SK-MEL-5 (cell line): ENCODE measurements at places on chromosomes 7 and 10.

DNA sequence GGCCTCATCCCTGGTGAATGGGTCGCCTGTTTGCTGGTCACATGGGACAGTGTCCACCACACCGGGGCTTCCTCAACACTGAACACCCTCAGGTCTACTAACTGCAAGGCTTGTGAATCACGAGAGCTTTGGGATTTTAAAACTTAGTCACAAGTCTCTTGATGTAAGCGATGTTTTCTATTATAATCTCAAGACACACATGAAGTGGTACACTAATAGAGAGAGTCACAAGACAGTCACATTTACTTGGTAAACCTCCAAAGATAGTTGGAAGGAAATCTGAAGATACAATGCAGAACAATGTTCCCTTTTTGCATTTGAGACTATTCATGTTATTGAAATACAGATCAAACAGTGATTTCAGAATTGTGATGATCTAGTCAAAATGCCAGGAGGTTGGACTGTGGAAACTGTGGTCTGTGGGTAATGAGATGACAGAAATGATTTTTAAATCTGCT lies 233.1 kb upstream of the KLF6 start:
- peak; percentile 98 for DNase-seq

GRCh38 chr10:130772676-130773075 lies 538.8 kb downstream of the TCERG1L start:
- DNase-seq: no peak

DNA sequence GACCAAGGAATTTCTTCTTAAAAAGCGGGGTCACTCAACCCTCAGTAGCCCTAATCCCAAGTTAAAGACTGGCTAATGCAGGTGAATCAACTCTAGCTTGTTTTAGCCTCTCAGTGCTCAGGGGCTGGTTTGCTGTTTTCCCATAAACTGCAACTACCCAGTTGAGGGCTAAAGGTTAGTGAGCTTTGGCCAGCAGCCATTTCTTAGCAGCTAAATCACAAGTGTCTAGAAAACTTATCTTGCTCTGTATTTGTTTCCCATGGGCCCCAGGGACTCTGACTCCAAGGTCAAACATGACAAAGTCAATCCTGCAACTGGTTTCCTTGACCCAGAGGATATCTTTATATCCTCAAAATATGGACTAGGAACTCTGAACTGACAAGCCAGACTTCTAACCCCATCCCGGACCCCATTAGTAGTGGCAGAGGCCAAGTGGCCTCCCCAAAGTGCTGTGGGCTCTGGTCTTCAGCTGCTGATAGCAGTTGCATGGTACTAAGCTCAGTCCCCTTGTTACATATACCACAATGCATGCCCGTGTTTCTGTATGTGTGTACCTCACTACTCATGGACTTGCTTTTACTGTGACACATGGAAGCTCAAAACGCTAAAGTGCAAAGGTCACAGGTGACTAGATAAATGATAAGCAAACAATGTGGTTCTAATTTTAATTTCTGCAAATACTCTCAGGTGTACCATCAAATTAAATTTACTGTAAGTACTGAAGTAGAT lies 793.0 kb upstream of the IGFBP3 start:
- no peak for DNase-seq

- DNase-seq: no peak
Measured at GRCh38 chr7:125084196-125084595, 154.6 kb upstream of the POT1 start.

- DNase-seq: no peak
Measured at GRCh38 chr10:52502237-52502636, 188.2 kb downstream of the DKK1 start.

DNA sequence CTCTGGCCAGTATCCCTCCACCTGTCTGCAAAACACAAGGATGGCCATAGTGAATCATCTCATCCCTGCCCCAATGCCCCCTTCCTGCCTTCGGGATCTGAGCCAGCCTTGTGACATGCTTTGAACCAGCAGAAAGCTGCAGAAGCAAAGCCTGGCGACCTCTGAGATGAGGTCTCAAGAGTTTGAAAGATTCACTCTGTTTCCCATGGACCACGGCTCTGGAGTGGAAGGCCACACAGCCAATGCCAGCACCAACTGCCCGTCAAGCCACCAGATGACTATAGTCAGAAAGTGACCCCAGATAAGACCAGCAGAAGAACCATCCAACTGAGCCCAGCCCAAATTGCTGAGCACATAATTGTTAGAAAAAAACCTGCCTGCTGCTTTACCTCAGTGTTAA lies 193.9 kb upstream of the PPP2R2D start:
- DNase-seq: no peak

DNA sequence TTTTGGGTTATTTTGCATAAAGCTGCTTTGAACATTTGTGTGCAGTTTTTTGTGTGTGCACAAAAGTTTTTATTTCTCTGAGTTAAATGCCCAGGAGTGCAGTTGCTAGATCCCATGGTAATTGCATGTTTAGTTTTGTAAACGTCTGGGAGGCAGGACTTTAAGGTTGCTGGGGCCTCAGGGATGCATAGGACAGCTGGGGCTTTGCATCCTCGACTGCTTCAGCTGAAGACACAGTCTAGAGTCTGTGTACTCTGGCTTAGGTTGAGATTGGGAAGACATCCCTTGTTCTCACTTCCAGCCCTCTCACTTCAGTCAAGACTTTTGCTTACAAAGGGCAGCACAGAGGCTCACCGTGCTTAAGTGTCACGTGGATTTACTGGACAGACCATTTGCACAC lies 94.5 kb upstream of the INSYN2A start:
- DNase-seq: no peak

DNA sequence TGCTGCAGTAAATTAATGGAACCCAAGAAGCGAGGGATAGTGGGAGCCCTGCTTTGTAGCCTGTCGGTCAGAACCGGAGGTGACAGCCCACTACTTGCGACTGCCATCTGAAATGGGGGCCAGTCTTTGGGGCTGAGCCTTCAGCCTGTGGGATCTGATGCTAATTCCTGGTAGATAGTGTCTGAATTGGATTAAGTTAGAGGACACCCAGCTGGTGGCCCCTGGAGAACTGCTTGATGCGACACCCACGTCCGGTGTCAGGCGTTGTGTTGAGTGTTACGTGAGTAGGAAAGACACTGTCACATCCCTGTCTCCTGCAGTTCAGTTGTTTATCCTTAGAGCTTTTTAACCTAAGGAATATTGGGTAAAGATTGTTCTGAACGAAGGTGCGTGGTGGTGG lies 5.0 kb downstream of the EIF3B start:
- DNase-seq: no peak

DNA sequence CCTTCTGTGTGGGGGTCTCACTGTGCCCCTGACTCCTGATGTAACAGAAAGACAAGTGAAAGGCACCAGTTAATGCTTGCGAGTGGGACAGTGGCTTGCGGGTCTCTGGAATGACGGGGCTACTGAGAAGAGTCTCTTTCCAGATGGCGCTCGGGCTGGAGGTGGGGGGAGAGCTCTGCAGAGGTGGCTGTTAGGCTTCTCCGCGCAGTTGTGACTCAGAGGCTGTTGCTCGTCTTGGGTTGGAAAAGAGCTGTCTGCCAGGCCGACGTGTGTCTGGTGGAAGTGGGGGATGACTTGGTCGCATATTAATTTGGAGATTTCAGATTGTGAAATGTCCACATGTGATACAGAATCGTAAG lies 27.9 kb upstream of the SH2B2 start:
- no peak for DNase-seq

GRCh38 chr7:156117542-156118247 lies 305.4 kb upstream of the SHH start:
- no peak for DNase-seq

- no peak for DNase-seq
Measured at GRCh38 chr10:120406376-120406775, 50.7 kb upstream of the PLPP4 start.

- DNase-seq: no peak
Measured at GRCh38 chr10:123766012-123766411, 99.9 kb downstream of the GPR26 start.

- no peak for DNase-seq
Measured at GRCh38 chr7:15498465-15498864, 63.4 kb downstream of the AGMO start.

DNA sequence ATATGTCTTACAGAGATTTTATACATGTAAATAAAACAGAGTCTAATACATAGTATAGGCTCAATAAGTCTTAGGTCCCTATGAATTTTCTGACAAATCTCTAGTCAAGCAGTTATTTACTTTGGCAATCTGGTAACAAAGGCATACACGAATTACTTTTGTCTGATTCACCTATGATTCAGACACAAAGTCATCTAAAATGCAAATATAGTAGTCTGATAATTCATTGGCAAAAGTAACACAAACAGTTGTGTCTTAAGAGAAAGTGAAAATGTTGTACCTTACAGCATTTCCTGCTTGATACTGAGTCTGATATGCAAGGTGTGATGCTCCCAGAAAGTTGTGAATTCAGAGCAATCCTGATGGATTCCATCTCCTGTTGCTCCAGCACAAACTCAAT lies 209.4 kb upstream of the PRSS1 start:
- DNase-seq: no peak

DNA sequence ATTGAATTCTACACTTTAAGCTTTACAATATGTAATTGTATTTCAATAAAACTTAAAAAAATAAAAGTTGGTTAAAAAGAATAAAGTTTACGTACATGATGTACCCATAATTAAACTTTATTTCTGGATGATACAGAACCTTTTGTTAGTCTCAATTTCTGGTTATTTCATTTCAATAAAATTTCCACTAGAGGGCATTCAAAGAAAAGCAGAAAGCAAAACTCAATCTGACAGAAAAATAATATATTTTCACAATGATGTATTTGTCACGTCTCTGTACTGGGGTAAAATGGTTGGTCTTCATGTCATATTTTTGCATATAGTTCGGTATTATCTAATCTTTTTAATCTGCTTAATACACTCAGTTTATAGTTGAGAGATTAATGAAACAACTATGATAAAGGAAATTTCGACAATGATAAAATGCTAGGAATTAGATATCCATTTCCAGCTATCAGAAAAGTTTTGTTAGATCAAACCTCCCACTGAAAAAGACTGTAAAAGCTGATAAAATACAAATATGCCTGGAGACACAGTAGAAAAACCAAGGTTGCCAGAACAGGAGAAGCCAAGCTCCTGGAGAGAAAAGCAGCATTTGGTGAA lies 27.4 kb downstream of the ASZ1 start:
- DNase-seq: peak; percentile 74

GRCh38 chr10:100811752-100812750 lies 66.7 kb downstream of the PAX2 start:
- DNase-seq: no peak

DNA sequence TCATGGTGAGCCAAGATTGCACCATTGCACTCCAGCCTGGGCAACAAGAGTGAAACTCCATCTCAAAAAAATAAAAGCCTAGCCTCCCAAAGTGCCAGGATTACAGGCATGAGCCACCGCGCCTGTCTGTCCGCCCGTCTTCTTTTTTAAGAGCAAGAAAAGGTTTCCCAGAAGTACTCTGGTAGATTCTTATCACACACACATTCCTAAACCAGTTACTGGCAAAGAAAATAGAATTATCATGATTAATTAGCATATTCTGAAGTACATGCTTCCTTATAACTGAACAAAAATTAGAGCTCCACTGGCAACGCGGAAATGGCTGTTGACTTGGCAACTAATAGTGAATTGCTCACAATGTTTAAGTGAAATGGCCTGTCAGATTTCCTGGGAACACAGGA lies 87.0 kb downstream of the ADK start:
- no peak for DNase-seq

DNA sequence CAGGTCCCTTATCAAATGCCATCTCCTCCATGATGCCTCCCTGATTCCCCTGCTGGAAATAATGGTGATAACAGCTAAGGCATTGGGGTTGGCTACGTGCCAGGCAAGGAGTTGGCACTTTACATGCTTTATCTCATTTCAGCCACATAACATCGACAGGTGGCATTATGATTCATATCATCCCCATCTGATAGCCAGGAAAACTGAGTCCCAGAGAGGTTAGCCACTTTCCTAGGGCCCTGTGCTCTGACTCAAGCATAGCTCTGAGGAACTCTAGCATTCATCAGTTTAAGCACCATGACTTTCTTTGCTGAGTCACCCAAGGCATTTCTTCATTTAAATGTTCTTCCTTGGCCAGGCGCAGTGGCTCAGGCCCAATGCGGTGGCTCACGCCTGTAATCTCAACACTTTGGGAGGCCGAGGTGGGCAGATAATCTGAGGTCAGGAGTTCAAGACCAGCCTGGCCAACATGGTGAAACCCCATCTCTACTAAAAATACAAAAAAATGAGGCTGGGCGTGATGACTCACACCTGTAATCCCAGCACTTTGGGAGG lies 6.6 kb downstream of the LEP start:
- DNase-seq: peak; percentile 38

GRCh38 chr7:115024276-115024675 lies 102.4 kb downstream of the MDFIC start:
- DNase-seq: no peak

GRCh38 chr7:2165610-2166594 lies 66.8 kb downstream of the MAD1L1 start:
- DNase-seq: no peak

DNA sequence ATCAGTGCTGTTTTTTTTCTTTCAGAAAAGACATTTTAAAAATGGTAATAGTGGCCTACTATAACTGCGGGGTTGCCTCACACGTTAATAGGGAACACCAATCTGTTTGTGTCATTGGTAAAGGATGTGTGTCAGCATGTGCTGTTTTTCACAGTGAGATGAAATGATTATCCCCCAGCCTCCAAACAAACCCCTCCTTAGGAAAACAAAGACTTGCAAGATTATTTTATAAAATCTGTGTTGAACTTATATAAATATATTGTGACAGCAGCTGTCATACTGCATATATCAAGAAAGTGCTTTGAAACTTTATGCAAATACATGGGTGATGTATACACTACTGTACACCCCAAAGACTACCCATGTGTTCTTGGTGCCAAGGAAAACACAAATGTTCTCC lies 125.8 kb downstream of the BMPER start:
- no peak for DNase-seq

DNA sequence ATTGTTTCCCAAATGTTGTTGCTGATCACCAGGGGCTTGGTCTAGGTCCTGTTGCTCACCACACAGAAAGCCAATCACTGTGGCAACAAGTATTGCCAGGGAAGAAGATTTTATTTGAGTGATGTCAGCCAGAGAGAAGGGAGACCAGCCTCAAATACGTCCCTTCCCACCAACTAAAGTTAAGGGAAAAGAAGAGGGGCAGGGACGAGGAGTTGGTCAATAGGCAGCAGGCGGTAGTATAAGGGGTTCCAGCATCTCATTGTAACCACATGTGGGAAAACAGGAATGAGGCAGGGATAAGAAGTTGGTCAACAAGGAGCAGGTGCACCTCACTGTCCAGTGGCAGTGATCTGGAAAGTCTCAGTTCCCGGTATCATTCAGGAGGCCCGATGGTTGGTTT lies 138.9 kb upstream of the KCNMA1 start:
- no peak for DNase-seq

GRCh38 chr7:105011141-105011830 lies 2.7 kb upstream of the KMT2E start:
- DNase-seq: peak; percentile 29

- DNase-seq: no peak
Measured at GRCh38 chr10:48683424-48683823, 1.2 kb upstream of the WDFY4 start.

DNA sequence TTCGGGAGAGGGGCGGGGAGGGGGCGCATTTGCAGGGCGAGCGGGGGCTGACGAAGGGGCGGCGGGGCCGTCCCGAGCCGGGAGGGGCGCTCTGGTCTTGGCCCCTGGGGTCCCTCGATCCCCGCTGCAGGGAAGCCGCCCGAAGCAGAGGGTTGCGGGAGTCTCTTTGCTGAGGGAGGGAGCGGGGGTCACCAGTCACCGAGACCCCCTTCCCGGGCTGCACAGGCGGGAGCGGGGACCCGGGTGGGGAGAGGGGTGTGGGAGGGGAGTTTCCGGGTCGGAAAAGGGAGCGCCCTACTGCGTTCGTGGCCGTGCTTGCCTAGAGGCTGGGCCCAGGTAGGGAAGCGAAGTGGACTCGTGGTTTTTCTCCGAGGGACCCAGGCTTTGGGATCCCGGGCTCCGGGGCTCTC lies 422 bp downstream of the AP1S1 start:
- no peak for DNase-seq
